Activated T-cell treated with anti-CD3 and anti-CD28 coated beads for 4 hours (primary cell): ENCODE measurements at places on chromosomes 4 and X.

GRCh38 chrX:118346258-118347094, 570 bp downstream of the WDR44 start:
- DNase-seq: peak; percentile 26

DNA sequence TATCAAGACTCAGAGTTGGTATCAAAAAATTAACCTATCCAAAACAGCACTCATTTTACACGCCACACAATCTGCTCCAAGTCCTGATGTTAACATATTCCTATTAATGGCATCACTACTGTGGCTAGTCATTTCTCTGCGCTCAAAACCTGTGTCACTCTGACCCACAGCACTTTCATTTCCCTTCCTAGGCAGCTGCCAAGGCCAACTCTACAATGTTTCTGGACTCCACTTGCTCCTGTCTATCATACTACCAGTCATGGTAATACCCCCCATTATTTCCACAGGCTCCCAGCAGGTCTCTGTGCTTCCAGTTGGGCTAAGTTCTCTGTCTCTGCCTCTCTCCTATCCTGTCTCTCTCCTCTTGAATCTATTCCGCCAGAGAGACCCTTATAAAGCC, 323.6 kb downstream of the NR3C2 start:
- no peak for DNase-seq

- DNase-seq: no peak
Measured at GRCh38 chr4:108391701-108392455, 223.1 kb upstream of the LEF1 start.

GRCh38 chr4:101400096-101400495, 52.8 kb upstream of the PPP3CA start:
- no peak for DNase-seq

DNA sequence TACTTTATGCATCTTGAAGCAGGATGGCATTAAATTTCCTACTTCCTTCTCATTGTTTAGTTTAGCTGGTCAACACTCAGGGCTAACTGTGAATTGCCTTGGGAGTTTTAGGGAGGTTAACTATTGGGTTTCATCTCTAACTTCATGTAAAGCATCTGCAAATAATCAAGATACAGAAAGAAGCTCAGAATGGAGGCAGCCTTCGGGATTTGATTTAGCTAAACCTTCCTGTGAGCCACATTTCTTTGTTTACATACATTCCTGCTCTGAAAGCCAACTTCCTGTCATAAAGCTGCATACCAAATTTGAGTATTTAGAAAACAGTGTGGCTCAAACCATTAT, 131.7 kb upstream of the PCDH18 start:
- no peak for DNase-seq

DNA sequence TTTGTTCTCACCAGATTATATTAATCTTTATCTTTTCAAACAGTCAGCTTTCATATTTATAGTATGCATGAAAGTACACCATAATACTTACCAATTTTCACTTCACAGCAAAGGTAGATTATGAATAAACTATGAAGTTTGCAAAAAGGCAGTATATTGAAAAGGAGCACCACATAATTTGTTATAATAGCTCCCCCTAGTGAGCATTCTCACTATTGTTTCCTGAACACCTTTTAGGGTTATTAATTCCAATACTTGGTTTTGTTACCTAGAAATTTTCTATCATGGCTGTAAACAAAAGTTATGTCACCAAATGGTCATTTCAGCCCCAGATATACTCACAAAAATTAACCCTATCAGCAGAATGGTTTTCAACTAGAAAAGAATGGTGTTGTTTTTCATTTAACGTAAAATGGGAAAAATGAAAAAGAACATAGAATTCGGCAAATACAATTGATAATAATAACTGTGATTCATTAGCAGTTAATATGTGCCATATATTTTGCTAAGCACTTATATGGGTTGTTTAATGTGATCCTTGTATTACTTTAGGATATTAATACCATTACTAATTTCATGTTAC, 30.2 kb upstream of the NKX6-1 start:
- no peak for DNase-seq

GRCh38 chrX:73943693-73944562, 360.1 kb upstream of the ZCCHC13 start:
- peak; percentile 70 for DNase-seq

DNA sequence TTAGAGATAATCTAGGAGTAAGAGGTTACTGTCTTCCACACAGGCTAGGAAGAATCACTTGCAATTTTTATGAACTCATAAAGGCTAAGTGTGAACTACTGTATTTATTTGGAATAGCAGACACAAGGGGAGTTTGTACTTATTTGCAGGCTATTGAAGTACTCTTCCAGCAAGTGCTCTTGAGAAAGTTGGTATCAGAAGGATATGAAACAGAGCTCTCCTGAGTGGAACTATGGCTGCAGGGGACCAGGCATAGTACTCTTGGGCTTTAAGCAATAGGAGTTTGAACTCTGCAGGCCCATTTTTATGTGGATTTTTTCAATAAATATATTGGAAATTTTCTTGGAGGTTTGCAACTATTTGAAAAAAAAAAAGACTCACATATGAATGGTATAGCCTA, 756.3 kb upstream of the ATOH1 start:
- DNase-seq: no peak

- DNase-seq: no peak
Measured at GRCh38 chr4:189765301-189765700, 175.4 kb upstream of the FRG1 start.

- no peak for DNase-seq
Measured at GRCh38 chrX:39163581-39164126, 362.4 kb downstream of the MID1IP1 start.

GRCh38 chrX:17563076-17563475, 174.2 kb upstream of the SCML1 start:
- no peak for DNase-seq

DNA sequence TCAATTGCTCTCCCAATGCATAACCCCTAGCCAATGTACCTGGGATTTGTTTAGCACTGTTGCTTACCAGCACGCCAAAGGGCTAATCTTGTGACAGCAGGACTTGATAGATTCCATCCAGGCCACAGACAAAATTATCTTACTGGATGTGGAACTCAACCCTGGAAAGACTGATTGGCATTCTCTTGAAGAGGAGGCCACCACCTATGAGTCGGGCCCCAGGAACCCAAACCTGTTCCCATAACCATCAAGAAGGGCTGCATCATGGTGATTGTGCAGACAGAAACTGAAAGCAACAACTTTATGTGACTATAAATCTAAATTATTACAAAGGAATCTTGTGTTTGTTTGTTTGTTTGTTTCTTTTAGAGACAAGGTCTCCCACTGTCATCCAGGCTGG, 19.9 kb upstream of the TMEM255A start:
- no peak for DNase-seq

GRCh38 chrX:10077425-10078188, 79.2 kb upstream of the CLCN4 start:
- DNase-seq: no peak

DNA sequence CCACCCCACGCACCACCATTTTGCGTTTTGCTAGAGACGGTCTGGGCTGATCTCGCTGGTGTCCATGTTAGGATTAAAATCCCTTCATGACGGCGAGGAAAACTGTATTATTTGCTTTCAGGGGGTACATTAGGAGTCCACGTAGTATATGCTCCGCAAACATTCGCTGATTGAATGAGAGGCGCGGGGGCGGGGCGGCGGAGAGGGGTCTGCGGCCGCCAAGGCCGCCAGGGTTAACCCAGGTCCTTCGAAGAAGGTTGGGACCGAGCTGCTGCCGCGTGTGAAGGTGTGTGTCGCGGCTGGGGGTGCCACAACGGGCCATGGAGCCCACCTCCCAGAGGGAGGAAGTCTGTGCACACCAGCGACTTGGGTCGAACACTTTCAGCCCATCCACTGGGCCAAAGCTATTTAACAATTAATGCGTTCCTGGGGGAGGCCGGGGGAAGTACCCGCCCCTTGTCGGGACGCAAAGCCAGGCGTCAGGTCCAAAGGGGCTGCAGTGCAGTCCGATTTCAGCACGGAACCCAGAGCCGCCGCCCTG, 6.4 kb upstream of the PITX2 start:
- no peak for DNase-seq

DNA sequence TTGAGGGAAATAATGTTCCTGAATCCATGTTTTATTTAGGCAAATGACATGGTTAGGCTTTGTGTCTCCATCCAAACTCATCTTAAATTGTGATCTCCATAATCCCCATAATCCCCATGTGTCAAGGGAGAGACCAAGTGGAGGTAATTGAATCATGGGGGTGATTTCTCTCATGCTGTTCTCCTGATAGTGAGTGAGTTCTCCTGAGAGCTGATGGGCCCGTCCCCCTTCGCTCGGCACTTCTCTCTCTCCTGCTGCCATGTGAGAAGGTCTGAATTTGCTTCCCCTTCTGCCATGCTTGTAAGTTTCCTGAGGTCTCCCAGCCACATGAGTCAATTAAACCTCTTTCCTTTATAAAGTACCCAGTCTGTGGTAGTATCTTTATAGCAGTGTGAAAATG, 563.0 kb upstream of the NR3C2 start:
- no peak for DNase-seq

GRCh38 chrX:150486011-150486410, 82.4 kb upstream of the MTM1 start:
- peak; percentile 33 for DNase-seq

DNA sequence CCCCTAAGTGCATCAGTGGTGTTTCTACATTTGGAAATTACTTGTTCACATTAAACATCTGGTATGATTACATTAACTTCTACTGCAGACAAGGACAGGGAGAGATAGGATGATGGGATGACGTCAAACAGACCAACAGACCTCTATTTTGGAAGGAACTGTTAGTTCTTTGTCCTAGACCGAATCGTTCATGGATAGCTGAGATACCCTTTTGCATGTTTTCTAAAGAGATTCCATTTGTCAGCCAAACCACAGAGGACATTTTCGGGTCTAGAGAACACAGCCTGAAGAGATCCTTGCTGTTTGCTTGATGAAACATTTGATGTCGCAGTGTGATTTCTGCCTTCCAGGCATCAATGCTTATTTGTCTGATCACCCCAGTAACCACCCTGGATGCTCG, 27.7 kb downstream of the CHST7 start:
- no peak for DNase-seq

GRCh38 chr4:157713342-157713741, 459.5 kb downstream of the GASK1B start:
- DNase-seq: no peak

DNA sequence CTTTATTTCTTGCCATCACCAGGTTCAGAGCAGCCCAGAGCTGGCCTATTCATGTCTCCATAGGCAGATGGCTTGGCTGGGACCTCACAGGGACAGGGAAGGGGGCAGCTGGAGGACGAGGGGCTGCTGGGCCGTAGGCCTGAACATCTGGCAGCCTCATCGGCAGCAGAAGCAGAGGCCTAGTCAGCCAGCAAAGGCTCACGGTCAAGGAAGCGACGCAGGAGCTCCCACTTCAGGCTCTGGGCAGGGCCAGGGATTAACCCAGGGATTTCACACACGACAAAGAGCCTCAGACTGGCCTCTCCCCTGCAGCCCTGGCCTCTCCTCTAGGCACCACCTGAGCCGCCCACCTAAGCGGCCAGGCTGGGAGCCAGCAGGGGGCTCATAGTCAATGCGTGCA, 46.0 kb upstream of the MAN2B2 start:
- DNase-seq: no peak
